Nephron progenitor cell (in vitro differentiated cells): ENCODE measurements at places on chromosomes 16 and 17.

- DNase-seq: peak; percentile 69
Measured at GRCh38 chr16:57045694-57046381, 46.5 kb upstream of the CPNE2 start.

GRCh38 chr17:72053449-72053848 lies 67.4 kb upstream of the SOX9 start:
- DNase-seq: peak; percentile 9

DNA sequence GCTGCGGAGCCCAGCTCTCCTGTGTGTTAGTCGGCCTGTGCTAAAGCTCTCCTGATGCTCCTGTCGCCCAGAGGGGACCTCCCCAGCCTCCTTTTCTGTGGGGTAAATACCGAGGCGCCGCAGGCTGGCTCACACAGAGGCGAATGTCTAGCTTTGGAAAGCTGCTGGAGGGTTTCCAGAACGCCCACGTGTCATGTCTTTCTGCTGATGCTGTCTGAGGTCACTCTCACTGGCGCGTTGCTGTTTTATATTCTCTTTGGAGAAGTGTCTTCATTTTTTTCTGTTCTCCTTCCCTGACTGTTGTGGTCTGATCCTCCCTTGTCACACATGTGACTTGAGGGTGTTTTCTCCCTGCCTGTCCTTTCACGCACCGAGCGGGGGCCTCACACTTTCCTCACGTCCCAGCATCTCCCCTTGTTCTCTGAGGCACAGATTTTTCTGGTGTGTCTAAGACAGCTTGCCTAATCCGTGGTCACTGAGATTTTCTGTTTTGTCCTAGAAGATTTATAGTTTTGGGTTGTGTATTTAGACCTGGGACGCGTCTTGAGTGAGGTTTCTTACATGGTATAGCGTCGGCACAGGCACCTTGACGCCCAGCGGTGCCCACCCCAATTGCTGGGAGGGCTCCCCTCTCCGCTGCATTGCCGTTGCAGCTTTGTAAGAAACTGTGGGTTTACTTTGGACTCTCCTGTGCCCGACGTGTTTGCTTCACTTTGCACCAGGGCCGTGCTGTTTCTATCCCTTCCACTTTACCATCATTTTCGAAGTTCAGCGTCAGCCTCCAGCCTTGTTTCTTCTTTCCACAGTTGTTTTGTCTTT lies 92.1 kb upstream of the ZNF750 start:
- DNase-seq: no peak

DNA sequence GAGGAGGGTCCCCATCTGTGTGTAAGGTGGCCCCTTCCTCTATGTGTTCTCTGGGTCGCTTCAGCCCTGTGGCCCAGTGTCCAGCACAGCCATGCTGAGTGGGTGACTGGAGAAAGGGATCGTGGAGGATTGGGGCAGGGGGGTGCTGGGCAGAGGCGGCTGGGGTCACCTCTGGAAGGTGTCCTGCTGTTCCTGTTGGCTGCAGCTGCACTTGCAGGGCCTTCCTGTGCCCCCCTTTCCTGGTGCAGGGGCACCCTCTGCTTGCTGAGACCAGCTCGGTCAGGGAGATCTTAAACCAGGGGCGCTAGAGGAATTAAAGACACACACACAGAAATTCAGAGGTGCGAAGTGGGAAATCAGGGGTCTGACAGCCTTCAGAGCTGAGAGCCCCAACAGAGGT lies 11.1 kb downstream of the IL32 start:
- no peak for DNase-seq

DNA sequence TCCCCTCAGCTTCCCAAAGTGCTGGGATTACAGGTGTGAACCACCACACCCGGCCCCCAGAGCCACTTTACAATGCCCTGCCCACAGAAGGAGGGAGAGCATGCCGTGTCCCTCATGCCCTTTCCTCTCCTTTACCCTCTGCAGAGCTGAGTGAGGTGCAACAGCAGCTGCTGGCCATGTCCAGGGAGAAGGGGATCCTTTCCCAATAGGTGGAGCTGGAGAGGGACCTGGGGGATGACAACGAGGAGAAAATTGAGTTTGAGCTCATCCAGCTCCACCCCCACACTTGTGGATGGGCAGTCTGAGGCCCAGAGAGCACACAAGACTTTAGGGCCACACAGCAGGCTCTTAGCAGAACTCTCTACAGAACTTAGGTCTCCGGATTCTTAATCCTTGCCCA lies 7.9 kb upstream of the GSDMA start:
- no peak for DNase-seq

DNA sequence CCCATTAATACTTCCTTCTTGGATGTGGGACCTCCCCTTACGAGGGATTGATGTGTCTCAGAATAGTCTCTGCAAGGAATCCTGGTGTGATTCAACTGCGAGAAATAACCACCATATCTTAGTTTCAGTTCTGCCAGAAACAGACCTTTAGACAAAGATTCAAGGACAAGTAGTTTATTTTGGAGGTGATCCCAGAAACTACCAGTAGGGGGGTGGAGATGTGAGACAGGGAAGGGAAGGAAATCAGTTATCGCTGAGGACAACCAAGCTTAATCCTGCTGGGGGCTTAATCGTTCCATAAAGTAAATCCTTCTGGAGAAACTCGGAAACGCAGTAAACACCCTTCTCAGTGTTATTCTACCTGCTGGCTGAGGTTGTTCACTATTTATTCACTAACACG lies 5.0 kb upstream of the SDR42E1 start:
- no peak for DNase-seq

DNA sequence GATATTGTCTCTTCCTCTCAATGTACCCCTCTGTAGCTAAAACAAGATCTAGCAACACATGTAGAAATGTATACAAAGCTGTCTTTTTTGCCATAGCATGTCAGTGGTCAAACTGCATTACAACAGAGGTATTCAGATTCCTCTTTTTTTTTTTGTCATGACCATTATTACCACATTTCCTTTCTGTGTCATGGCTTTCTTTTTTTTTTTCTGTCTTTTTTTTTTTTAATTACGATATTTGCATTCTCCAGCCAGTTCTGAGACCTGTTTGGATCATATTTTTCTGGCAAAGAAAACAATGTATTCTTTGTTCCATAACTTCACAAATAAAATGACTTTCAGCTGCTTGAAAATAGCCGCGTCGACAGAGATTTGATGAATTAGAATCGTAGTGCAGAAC lies 27.4 kb upstream of the CAPNS2 start:
- no peak for DNase-seq

DNA sequence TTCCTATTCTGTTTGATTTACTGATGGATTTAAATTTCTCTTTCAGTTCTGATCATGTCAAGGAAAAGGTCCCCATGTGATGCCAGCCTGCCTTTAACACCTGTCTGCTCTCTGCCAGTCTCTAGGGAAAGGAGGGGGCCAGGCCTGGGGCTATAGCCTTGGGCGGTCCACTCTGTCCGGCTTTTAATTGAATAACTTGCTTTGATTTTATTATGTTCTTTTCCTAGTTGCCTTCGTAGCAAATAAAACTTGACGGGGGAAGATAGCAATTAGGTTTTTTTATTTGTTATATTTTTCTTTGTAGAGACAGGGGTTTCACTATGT lies 47.6 kb downstream of the ABAT start:
- no peak for DNase-seq

GRCh38 chr16:51327001-51327400 lies 175.9 kb upstream of the SALL1 start:
- DNase-seq: no peak

DNA sequence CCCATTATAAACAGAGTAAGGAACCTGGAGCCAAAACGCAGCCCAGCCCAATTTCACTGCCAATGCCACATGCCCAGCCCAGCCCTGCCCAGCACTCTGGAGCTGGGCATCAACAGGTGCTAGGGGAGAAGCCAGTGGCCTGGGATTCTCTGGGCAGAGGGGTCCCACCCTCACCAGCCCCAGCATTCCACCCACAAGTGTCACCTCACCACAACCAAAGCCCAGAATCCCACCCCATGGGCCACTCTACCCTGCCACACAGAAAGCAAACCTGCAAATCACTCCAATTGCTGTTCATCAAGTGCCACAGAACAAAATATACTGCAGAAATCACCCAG lies 102.5 kb upstream of the CDH5 start:
- no peak for DNase-seq

DNA sequence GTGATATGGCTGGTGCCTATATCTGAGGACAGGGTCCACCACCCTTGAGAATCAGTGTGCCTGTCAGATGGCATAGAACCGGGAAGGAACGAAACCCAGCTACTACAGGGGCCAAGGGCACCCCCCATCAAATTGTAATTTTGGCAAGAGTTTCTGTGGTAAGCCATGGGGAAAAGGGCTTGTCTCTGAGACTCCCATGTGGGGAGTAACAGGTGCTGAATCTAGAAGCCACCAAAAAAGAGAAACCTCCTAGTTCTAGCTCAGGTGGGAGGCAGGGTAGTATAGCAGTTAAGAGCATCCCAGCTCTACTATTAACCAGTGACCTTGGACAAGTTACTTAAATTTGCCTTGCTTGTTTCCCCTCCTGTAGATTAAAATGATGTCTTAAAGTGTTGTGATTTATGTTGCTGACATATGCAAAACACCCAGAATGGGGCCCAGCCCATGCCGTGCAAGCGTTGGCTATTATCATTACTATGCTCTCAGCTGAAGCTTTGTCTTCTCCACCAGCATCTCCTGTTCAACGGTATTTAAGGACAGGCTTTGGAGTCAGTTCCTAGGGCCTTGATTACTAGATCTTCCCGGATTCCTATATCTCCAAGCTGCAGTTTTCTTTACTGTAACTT lies 210.7 kb upstream of the NLRP1 start:
- no peak for DNase-seq

DNA sequence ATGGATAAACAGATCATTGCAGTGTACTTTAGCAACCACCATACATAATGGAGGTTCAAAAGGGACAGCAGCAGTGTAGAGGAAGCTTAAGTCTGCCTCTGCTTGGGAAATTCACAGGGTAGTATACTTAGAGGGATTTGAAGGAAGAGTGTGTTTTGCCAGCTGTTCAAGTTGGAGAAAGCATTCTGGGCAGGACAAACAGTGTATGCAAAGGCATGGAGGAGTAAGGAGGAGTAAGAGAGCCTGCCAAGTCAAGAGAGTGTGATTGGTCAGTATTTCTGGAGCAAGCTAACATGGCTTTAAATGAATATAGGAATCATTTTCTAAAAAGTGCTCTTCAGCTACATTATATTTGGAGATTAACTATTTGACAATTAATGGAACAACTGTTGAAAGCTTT lies 22.9 kb upstream of the PHAF1 start:
- DNase-seq: no peak

DNA sequence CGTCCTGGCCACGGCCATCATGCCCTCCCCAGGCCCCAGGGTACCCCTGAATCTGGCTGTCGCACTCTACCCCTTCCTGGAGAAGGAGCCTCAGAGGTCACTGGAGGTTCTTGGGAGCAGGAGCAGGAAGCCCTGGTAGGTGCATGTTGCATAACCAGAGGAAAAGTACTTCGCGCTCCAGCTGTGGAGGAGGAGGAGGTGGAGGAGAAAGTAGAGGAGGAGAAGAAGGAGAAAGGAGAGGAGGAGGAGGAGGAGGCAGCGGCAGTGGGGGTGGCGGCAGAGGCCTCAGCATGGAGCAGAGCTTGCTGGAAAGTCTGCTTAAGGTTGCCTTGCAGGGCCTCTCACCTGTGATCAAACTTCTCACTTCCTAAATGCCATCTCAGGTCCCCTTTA lies 61.8 kb downstream of the BAIAP2 start:
- DNase-seq: no peak

DNA sequence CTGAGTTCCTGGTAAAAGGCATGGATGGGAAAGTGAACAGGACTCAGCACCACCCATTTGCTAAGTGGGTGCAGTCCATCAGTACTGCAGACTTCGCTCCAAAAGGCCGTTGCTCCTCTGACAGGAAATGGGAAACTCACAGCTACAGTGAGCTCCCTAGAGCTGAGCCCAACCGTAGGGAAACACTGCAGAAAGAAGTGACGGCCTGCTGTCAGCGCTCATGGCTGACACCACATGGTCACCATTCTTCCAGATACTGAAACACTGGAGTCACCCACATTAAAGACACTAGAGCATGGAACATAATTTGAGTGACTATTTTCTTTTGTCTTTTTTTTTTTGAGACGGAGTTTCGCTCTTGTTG lies 31.9 kb downstream of the UBE2O start:
- DNase-seq: no peak

GRCh38 chr17:45371414-45372324 lies 54.8 kb upstream of the MAP3K14 start:
- DNase-seq: peak; percentile 86

DNA sequence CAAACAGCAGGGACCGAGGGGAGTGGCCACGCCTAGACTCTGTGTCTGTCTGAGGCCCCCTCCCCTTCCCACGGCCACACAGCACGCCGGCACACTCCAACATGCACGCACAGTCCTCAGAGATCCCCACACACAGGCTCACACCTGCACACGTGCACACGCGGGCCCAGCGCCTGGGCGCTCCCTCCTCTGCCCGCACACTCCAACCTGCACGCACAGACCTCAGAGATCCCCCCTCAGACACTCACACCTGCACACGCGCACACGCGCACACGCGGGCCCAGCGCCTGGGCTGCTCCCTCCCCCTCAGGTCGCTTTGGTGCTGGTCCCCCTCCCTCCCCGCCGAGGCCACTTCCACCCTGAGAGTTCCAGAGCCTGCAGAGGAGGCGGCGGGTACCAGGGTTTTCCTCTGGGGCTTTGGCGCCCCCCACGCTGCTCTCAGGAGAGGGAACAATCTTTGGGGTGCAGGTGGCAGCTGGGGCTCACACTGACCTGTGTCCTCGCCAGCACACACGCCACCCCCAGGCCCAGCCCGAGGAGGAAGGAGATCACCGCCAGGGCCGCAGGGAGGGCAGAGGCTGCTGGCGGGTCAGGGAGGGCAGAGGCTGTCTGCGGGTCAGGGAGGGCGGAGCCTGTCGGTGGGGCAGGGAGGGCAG lies 1.6 kb downstream of the CD7 start:
- DNase-seq: peak; percentile 59

- no peak for DNase-seq
Measured at GRCh38 chr17:73947966-73948355, 255.5 kb upstream of the RPL38 start.

DNA sequence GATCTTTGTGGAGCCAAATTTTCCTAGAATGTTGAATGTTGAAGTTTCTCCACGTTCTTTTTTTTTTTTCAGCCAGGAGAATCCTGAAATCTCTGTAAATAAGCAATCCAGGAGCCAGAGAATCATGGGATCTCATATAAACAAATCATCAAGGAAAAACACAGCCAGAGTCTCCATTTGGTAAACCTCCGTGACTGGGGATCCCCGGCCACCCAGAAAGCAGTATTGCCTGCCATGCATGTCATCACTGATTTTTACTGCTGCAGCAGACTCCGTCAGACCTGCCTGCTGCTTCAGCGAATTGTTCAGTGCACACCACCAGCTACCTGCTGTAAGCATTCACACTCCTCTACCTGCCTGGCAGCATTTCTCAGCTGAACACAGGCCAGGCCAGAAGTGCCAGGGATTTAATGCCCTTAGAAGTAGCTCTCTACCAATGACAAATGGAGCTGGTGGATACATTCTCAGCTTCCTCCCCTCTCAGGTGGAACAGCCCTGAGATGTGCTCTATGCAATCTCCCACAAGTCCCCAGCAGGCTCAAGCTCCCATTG lies 158.6 kb downstream of the CYLD start:
- no peak for DNase-seq
